ENCODE measurements at places on chromosomes 5 and 9.

GRCh38 chr5:180336234-180337020 lies 16.7 kb downstream of the GFPT2 start:
- DNase-seq = no peak

GRCh38 chr9:28542928-28543327 lies 969.6 kb upstream of the C9orf72 start:
- DNase-seq = no peak

DNA sequence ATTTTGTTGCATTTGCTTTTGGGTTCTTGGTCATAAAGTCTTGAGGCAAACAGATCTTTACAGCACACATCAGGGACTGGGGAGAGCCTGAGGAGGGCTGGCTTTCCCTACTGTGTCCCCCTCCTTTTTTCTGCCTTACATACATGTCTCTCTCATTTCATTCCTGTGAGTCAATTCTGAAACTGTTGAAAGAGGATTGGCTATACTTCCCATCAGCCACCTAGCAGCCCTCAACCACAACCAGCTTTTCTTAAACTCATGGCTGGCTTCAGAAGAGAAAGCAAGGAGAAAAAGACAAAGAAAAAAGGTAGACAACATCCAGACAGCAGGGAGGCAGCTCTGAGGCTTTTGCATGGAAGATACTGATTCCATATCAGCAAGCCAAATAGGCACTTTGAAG lies 374.8 kb upstream of the KIF2A start:
- DNase-seq = no peak

- no peak for DNase-seq
These were observed 18.0 kb downstream of the DNLZ start for GRCh38 chr9:136345281-136346156.

- DNase-seq = no peak
These were observed 47.9 kb upstream of the SEMA6A start for GRCh38 chr5:116622375-116623050.

- DNase-seq = no peak
These were observed 480.0 kb downstream of the TAF11L14 start for GRCh38 chr5:18114151-18114757.

- DNase-seq = no peak
These were observed 239.3 kb upstream of the PRDM9 start for GRCh38 chr5:23268136-23268535.

GRCh38 chr5:61802456-61802855 lies 470.4 kb downstream of the ZSWIM6 start:
- no peak for DNase-seq

DNA sequence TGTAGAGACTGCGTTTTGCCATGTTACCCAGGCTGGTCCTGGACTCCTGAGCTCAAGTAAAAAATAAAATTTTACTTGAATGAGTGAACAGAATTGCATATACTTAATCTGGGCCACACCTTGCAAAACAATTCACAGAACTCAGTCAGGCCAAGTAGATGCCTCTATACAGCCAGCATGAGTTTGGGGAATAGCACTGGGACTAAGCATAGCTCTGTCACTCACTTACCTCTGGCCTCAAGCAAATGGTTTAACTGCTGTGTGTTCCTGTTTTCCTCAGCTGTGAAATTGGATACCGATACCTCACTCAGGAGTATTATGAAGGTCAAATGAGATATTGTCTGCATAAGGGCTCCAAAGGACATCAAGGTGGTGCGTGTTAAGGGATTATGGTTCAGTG lies 10.9 kb upstream of the FRMPD1 start:
- DNase-seq = no peak

- DNase-seq = no peak
These were observed 4.0 kb downstream of the NADK2 start for GRCh38 chr5:36237751-36238150.

- DNase-seq = no peak
These were observed 42.4 kb upstream of the ZBED3 start for GRCh38 chr5:77129391-77129990.

DNA sequence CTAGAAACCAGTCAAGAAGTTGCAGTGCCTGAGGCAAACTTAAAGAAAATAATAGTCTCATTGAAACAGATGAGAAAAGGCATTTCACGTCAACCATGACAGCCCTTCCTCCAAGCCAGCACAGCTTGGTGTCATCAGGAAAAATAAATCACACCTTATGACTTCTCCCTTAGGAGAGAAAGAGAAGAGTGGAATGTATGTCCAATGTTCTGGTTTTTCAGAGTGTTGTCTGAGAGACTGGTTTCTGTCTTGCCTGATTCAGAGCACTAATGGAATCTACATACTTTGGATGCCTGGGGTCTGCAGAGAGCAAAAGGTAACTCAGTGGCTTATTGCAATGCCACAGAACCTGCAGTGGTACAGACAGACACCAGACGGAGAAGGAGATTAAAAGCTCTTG lies 105.5 kb upstream of the PDE4D start:
- DNase-seq = no peak

DNA sequence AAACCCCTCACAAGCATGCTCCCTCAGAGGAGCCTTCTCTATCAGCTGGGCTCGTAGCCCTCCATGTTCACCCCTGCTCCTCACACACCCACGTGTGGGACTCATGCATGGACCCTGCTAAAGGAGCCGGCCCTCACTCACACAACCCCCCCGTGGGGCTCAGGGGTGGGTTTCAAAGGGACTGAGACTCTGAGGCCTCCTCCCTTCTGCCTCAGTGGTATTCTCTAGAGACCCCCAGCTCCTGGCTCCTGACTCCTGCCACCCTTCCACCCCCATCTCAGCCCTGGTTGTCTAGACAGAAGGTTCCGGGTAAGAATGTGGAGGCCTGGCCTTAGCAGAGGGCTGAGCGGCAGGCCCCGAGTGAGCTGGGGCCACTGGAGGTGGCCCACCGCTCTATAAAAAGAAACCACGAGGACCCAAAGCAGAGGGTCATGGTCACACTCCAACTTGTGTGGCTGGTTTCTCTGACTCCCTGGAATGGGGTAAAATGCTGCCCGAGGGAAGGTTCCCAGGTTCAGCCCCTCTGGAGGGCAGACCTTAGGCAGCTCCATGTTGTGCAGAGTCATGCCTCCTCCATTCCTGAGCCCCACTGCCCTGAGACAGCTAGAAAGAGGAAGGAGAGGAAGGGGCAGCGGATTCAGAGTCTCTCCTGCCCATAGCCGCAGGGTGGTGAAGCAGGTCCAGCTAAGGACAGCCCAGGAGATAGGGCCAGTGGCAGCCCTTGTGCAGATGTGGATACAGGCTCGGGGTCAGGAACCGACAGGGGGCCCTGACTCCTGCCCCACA lies 10.8 kb downstream of the SEPTIN8 start:
- DNase-seq = no peak

GRCh38 chr9:138049085-138049778 lies 171.7 kb downstream of the CACNA1B start:
- DNase-seq = no peak

GRCh38 chr5:125584140-125584520 lies 837.7 kb upstream of the ZNF608 start:
- no peak for DNase-seq

- no peak for DNase-seq
These were observed 547 bp downstream of the CLTA start for GRCh38 chr9:36191290-36191645.

- no peak for DNase-seq
These were observed 115.3 kb downstream of the MACIR start for GRCh38 chr5:103373597-103374472.

GRCh38 chr9:82597241-82598203 lies 465.4 kb downstream of the RASEF start:
- no peak for DNase-seq

DNA sequence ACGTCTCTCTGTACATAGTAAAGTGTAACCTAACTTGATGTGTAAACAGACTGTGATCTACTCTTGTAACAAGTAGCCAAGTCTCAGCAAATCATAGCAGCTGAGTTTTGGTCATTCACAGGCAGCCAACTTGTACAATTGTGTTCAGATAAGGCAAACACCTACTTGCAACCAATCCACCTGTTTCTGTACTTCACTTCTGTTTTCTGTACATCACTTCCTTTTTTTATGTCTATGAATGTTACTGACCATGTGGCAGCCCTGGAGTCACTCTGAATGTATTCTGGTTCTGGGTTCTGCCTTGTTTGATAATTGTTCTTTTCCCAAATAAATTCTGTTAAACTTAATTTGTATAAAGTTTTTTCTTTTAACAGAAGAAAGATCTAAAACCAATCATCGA lies 26.0 kb downstream of the RLN2 start:
- DNase-seq = no peak

- no peak for DNase-seq
These were observed 261.3 kb downstream of the TMEM167A start for GRCh38 chr5:82815871-82816270.

- no peak for DNase-seq
These were observed 181.7 kb upstream of the SLC30A5 start for GRCh38 chr5:68911840-68912690.

- DNase-seq = no peak
These were observed 246.8 kb upstream of the DAB2 start for GRCh38 chr5:39671561-39671961.

DNA sequence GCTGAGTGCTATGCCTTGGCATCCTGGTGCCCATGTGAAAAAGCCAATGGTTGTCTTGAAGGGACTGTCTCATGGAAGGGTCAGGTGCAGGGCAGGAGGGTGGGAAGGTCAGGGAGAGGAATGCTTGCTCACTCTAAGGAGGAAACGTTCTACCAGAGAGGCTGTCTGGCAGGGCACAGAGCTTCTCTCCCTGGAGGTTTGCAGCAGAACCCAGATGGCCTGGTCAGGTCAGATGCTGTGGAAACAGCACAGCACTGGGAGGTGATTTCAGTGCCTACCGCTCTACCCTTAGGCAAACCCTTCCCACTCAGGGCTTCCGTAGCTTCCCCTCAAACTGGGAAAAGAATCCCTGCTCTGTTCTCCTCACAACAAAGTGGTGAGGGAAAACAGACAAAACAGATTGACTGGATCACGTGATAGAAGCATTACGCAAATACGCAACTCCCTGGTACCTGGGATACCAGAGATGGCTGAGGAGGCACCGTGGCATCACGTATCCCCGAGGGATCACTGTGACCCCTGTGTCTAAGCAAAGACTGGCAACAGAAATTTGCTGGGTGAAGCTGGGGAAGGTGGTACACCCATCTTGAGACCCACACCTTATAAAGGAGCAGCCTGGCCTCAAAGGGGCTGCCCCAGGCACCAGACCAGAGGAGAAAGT lies 3.9 kb upstream of the MGAT1 start:
- no peak for DNase-seq

- DNase-seq = no peak
These were observed 209.0 kb downstream of the EFNA5 start for GRCh38 chr5:107461770-107462169.

- peak; percentile 79 for DNase-seq
These were observed 34.0 kb downstream of the ZNF474 start for GRCh38 chr5:122163121-122164069.

DNA sequence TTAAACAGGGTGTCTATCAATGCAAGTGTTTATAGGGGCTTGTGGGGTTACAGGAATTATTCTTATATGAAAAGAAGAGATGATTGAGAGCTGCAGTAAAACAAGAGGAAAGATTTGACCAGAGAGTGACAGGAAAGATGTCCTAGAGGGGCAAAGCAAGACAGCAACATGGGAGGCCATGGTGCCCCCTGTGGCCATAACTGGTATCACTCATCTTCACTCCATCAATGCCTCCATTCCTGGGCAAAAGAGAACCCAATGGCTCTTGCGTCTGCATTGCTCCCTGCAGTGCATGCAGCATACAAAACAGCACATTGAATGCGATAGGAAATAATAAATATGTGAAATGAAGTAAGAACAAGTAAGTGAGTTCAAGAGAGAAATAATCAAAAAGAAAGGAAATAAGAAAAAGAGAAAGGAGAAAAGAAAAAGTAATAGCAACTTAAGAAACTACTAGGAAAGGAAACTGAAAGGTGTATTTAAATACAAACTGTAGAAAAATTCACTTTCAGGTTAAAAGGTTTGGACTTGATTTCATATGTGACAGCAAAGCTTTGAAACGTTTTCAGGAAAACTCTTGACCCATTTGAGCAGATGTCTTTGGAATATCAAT lies 206.6 kb downstream of the SEMA5A start:
- DNase-seq = no peak

- no peak for DNase-seq
These were observed 66.6 kb downstream of the C9orf152 start for GRCh38 chr9:110141227-110141793.

DNA sequence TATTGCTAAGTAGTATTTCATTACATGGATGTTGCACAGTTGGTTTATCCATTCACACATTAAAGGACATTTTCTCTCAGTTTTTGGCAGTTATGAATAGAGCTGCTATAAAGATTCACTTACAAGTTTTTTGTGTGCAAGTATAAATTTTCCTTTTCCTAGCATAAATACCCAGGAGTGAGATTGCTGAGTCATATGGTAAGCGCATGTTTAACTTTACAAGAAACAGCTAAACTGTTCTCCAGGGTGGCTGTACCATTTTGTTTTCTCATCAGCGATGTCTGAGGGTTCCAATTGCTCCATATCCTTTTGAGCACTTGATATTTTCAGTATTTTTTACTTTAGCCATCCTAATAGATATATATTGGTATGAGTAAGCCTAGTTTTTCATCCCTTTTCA lies 16.4 kb upstream of the ABCA1 start:
- DNase-seq = no peak

DNA sequence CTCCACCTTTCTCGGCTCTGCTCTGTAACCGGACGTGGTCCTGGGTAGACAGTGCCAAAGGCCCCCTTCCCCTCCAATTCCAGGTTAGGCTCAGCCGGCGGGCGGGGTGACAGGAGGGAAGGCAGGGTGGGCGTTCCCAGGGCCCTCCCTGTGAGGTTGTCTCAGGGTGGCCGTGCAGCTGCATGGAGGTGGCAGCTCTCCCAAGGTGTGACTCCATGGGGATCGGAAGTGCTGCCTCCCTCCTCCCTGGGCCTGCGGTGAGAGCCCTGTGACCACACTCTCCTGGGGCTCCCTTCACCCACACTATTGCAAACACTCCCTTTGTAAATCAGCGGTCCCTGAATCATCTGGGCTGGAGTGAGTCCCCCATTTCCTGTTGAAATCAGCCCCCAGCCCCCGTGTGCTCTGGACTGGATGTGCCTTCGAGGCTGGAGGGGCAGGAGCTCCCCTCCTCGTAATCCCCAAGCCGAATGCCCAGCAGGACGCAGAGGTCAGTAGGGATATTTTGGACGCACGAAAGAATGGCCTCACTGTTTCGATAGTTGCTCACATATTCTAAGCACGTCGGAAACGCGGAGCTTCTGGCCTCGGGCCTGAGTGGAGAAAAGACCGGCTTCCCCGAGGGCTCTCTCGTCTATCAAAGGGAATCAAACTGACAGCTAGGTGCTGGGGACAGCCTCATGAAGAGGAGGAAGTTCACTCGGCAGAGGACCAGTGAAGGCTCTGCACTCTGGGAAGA lies 107.6 kb upstream of the COL5A1 start:
- no peak for DNase-seq

DNA sequence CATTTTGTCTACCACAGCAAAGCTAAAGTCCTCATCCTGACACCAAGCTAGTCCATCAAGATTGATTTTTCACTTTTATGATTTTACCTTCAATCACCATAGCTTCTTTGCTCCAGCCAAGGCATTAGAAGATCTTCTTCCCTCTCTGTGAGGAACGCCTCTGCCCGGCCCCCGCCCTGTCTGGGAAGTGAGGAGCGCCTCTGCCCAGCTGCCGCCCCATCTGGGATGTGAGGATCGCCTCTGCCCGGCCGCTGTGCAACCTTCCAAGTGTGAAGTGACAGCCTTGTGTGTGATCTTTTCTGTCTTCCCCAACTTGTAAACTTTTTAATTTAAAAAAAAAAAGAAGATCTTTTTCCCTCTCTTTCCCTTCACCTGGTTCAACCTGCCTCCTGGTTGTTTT lies 210.5 kb upstream of the NREP start:
- DNase-seq = no peak
